Islet precursor cell (in vitro differentiated cells): ENCODE measurements at places on chromosomes 5 and 9.
A peak's percentile ranks its signal among the peaks of the same experiment; 100 is the strongest.

DNA sequence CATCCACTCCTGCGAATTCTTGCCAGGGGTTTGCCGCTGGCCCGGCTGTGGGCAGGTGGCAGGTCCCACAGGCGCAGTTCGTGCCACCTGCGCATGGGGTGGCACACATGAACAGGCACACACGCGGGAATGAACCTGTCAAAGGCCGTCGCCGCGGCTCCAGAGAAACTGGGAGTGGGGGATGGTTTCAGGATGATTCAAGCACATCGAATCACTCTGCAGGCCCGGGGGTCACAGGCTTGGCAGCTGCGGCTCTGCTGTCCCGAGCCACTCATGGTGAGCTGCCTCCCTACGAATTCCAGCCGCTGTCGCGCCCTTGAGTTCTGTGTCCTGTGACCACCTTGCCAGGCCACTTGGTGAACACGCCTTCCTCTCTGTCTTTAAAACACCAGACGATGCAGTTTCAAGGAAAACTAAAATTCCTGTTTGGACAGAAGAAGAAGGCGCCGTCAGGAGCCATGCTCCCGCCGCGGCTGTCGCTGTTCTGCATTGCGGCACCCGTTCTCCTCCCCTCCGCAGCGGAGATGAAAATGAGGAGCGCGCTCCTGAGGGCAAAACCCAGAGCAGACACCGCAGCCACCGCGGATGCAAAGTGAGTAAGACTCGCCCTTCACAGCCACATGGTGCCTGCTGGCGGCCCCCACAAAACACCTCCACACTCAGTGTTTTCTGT lies 15.4 kb upstream of the EXOC3 start:
- peak; percentile 48 for DNase-seq

DNA sequence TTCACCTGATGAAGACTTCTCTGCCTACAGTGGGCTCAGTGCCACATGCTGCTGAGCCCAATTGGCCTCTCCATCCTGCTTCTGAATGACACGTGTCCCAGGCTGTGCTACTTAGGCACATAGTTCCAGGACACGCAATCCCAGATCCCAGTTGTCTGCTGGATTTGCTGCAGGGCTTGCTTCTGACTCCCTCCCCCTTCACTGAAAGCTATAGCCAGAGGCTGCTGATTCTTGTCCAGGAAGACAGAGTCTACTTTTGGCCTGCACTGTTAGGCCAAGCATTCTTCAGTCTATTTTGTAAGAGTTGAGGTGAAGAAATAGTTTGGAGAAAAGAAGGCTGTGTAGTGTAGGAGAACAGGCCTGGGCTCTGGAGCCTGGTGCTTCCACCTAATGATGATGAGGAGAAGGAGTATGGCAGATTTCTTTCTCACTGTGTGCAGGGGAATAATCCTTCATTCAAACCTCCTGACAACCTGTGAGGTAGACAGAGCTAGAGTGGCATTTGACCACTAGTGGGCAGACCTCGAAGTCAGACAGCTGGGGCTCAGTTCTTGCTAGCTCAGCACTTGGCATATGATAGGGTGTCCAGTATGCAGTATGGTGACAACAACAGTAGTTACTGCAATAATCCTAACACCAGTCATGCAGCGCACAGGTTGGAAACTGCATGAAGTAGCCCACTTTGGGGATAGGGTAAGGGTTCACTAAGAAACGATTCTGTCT lies 19.5 kb upstream of the ASPN start:
- peak; percentile 69 for DNase-seq

- peak; percentile 75 for DNase-seq
Observed at GRCh38 chr5:176400382-176401156, 12.0 kb downstream of the HIGD2A start.

DNA sequence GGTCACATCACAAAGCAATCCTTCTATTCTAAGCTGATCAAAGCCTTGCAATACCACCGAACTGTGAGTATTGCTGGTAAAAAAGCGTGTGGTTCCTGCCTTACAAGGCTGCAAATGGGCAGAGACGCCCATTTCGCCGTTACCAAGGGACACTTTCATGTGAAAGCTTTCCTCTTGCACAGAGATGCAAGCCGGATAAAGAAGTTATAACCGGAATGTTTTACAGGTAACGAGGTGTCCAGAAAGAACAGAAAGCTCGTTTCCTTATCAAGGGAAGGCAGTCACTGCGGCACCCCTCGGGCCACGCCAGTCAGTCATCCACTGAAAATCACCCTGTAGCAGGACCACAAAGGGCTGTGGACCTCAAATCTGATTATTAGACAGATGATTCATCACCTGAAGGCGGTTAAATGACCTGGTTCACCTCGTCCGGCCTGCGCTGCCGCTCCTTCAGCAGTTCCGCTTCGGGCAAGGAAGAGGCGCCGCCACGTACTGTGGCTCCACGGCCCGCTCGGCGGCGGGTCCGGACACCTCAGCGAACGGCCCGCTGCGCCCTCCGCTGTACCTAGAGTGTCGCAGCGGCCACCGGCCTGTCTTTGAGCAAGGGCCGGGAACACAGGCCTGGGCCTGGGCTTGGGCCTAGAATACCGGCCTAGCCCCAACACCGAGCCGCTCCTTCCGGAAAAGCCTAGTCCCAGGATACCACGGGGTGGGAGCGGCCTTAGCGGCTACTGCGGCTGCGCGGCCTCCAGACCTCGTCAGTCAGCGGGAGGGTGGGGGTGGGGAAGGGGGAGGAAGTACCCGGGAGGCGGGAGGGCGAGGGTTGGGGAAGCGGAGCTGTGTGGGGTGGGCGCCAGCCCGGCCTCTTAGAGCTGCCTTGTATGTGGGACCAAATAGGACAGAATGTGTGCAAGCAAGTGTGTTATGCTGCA lies at the start of gene KLHL9:
TSS of gene KLHL9 (minus strand) at position 704 of the 932 bp plus-strand sequence. CDS start at position 159, 545 bp downstream.
- peak; percentile 96 for DNase-seq

DNA sequence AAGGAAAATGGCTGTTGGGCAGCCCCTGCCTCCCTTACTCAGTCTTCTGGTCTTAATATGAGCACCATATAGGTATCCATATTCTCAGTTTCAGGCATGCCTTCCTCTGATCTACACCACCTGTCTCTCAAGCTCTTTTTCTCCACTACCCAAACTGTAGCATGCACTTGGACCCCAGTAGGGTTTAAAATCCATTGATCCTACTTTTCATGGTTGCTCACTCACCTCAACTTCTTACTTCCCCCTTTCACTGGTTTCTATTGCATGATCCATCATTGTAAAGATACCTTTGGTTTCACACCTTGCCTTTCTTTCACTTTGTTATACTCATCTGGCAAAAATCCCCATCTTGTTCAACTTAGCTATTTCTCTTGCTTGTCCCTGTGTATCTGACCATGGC lies 159.4 kb downstream of the KDM4C start:
- DNase-seq = no peak
